Testis (tissue), 5 donors: ENCODE measurements at places on chromosomes 3 and 15.

DNA sequence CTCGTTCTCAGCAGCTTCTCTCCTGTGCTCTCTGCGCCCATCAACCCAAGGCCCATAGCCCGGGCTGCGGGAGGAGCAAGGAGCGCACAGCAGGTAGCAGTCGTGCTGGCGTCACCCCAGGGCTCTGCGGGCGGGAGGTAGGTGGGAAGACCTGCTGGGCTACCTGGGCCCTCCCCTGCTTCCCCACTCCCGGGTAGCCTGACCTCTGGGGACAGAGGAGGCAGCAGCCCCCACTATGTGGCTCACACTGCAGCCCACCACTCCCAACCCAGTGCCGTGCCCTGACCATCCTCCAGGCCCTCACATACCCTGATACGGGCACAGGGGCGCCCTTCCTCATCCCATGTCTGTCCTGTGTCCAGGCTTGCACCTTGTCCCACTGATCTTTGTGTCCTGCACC is 171.0 kb downstream of the NSMCE3 start:
- H3K36me3 ChIP-seq: no peaks in the 10 kb centered on the region
- no peak overlapping the region for H3K4me3 ChIP-seq
- H3K4me1 ChIP-seq: peaks cover under 1% of the 10 kb centered on the region
- no peak for DNase-seq

DNA sequence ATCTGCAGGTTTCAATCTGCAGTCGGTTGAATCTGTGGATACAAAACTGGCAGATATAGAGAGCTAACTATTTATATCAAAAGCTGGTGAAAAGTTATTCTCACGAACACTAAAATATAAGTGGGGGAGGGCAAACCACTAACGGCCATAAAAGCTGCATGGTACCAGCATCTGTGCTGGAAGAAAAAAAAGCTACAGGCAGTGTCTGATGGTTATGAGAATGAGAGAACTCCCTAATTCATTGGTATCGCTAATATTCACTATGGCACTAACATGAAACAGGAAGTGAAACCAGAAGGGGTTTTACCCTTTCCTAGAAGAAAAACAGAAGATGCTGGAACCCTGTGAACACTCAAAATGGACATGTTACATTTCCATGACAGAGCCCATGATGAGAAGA is 15.9 kb downstream of the CEP70 start:
- no peaks in the 10 kb centered on the region for H3K4me1 ChIP-seq
- DNase-seq: no peak
- H3K27me3 ChIP-seq: no peaks in the 10 kb centered on the region
- H3K27ac ChIP-seq: no peak overlapping the region
- no peak overlapping the region for H3K4me3 ChIP-seq

DNA sequence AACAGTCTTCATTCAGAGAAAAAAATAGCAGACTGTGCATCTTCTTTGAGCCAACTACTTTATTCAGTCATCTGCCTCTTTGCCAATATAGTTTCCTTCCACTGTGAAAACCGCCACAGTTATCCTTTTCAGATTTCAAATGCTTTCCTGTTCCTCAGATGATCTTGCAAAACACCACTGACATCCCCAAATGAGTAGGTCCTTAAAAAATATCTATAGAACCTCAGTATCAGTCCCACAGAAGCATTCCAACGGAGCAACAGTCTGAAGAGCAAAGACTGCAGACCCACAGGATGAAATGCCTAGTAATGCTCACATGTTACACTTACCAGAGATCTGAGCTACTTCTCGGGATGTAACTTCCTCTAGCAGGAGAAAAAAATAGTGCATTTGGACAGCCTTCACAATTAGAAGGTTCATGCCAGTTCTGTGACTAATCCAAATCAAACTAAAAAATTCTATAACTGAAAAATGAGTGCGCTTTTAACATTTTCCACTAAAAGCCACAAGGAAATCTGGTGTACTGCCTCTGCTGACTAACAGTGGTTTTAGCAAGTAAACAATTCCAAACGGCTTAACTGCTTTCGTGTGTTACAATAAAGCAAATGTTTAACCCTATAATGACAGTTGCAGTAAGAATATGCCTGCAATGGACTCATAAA is at the start of gene ANKRD28:
Gene ANKRD28, minus strand, starts transcription at position 338 of the 662 bp plus-strand sequence. CDS start 1,458 bp downstream, outside the sequence.
- no peaks in the 10 kb centered on the region for H3K27me3 ChIP-seq
- DNase-seq: no peak
- peak within 1 kb of the TSS; percentile 87 for H3K27ac ChIP-seq
- H3K4me3 ChIP-seq: peak within 1 kb of the TSS; percentile 23
- H3K4me1 ChIP-seq: peaks cover 9% of the 10 kb centered on the region

GRCh38 chr3:24101676-24102168 is 156.6 kb downstream of the NR1D2 start:
- H3K36me3 ChIP-seq: no peaks in the 10 kb centered on the region
- no peak overlapping the region for H3K27ac ChIP-seq
- no peaks in the 10 kb centered on the region for H3K4me1 ChIP-seq
- H3K4me3 ChIP-seq: no peak overlapping the region
- no peaks in the 10 kb centered on the region for H3K27me3 ChIP-seq
- no peak for DNase-seq

GRCh38 chr15:82393671-82394070 is 35.9 kb upstream of the GOLGA6L9 start:
- no peaks in the 10 kb centered on the region for H3K36me3 ChIP-seq
- H3K4me1 ChIP-seq: no peaks in the 10 kb centered on the region
- no peak overlapping the region for H3K27ac ChIP-seq
- no peak for DNase-seq
- no peak overlapping the region for H3K4me3 ChIP-seq
- no peaks in the 10 kb centered on the region for H3K27me3 ChIP-seq

- H3K4me3 ChIP-seq: peak overlapping the region; percentile 88
- H3K27me3 ChIP-seq: no peaks in the 10 kb centered on the region
- no peak for DNase-seq
- H3K4me1 ChIP-seq: peaks cover 17% of the 10 kb centered on the region
Observed at GRCh38 chr15:56242576-56243162, 1.0 kb downstream of the RFX7 start.

GRCh38 chr15:76894174-76894573 is 11.0 kb downstream of the SCAPER start:
- no peak overlapping the region for H3K27ac ChIP-seq
- no peaks in the 10 kb centered on the region for H3K27me3 ChIP-seq
- no peaks in the 10 kb centered on the region for H3K4me1 ChIP-seq
- H3K4me3 ChIP-seq: no peak overlapping the region
- no peaks in the 10 kb centered on the region for H3K36me3 ChIP-seq
- no peak for DNase-seq

DNA sequence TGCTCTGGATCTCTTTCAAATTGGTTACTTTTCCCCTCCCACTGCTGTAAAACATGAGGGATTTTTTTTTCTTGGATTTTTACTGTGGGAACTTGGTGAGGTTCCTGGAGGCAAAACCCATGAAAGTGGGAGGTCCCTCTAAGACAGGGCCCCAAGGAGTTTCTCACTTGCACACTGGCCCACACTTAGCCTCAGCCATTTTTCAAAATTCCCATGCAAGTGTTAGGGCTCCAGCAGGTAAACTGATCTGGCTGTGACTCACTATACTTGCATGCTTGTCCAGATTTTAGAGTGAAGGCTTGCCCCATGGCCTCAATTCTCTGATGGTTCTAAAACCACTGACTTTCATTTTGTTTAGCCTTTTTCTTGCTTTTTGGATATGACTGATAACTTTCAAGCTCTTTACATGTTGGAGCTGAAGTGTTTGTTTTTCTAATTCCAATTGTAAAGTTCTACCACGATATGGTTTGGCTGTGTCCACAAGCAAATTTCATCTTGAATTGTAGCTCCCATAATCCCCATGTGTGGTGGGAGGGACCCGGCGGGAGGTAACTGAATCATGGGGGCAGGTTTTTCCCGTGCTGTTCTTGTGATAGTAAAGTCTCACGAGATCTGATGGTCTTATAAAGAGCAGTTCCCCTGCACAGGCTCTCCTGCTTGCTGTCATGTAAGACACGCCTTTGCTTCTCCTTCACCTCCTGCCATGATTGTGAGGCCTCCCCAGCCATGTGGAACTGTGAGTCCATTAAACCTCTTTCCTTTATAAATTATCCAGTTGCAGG is 37.7 kb downstream of the MCCC1 start:
- H3K36me3 ChIP-seq: no peaks in the 10 kb centered on the region
- H3K4me3 ChIP-seq: no peak overlapping the region
- no peak overlapping the region for H3K27ac ChIP-seq
- H3K27me3 ChIP-seq: no peaks in the 10 kb centered on the region

DNA sequence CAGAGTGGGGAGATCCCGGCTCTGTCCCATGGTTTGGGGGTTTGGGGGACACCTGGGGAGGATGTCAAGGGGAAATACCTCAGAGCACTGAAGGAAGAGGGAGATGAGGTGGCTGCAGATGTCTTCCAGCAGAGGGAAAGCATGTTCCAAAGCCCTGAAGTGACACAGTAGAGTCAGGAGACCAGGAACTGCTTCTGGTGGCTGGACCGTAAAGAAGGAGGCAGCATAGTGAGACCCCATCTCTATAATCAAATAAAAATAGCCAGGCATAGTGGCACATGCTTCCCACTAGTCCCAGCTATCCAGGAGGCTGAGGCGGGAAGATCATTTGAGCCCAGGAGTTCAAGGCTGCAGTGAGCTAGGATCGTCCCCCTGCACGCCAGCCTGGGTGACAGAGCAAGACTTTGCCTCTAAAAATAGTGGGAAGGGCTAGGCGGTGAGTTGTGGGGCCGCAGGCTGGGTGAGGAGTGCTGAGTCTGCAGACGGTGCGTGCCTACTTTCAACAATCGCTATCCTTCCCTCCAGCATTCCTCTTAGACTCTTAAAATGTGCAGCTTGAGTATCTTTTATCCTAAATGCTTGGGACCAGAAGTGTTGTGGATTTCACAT is 26.2 kb downstream of the HES1 start:
- no peak overlapping the region for H3K27ac ChIP-seq
- H3K4me3 ChIP-seq: no peak overlapping the region
- H3K4me1 ChIP-seq: peaks cover 16% of the 10 kb centered on the region
- no peaks in the 10 kb centered on the region for H3K27me3 ChIP-seq

GRCh38 chr3:181454451-181455027 is 257.2 kb upstream of the SOX2 start:
- no peaks in the 10 kb centered on the region for H3K36me3 ChIP-seq
- H3K4me3 ChIP-seq: no peak overlapping the region
- H3K27me3 ChIP-seq: no peaks in the 10 kb centered on the region
- peaks cover 6% of the 10 kb centered on the region for H3K4me1 ChIP-seq

- H3K27ac ChIP-seq: no peak overlapping the region
- H3K4me3 ChIP-seq: no peak overlapping the region
- no peak for DNase-seq
Observed at GRCh38 chr3:14581334-14582044, 41.3 kb upstream of the GRIP2 start.

DNA sequence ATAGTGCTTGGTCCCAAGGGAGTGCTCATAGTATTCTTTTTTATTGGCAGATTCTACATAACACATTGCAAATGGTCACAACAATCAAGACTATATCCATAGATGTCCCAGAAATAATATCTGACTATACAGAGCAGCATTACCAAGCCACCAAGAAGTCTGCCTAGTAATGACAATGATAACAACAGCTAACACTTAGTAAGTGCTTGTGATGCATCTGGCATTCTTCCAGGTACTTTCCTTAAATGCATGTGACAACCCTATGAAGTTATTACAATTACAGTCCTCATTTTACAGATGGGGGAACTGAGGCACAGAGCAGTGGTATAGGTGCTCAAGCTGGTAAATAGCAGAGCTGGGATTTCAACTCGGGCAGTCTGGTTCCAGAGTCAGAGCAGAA is 49.6 kb upstream of the ICE2 start:
- H3K4me1 ChIP-seq: peaks cover 32% of the 10 kb centered on the region
- H3K36me3 ChIP-seq: no peaks in the 10 kb centered on the region
- no peaks in the 10 kb centered on the region for H3K27me3 ChIP-seq
- no peak overlapping the region for H3K27ac ChIP-seq
- no peak overlapping the region for H3K4me3 ChIP-seq

DNA sequence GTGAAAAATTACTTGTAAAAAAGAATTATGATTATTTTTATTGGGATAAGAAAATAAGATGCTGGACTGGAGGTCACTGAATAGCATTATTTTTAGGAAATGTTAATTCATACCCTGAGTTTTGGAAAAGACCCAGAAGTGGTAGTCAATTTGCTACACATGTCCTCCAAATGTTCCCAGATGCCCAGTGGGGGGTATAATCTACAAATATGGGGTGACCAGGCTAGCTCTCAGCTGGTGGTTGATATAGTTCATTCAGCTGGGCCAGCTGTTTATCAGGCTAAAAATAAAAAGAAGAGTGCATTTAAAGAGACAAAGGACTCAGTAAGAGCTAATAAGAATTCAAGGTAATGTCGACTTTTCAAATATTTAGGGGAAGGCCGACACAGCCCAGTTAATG is 402.0 kb upstream of the GOLIM4 start:
- H3K4me3 ChIP-seq: no peak overlapping the region
- no peaks in the 10 kb centered on the region for H3K27me3 ChIP-seq
- H3K4me1 ChIP-seq: no peaks in the 10 kb centered on the region
- H3K36me3 ChIP-seq: no peaks in the 10 kb centered on the region
- no peak for DNase-seq

GRCh38 chr3:31409866-31410265 is 122.9 kb upstream of the STT3B start:
- H3K4me1 ChIP-seq: no peaks in the 10 kb centered on the region
- H3K4me3 ChIP-seq: no peak overlapping the region
- no peaks in the 10 kb centered on the region for H3K36me3 ChIP-seq
- no peak overlapping the region for H3K27ac ChIP-seq
- no peak for DNase-seq

DNA sequence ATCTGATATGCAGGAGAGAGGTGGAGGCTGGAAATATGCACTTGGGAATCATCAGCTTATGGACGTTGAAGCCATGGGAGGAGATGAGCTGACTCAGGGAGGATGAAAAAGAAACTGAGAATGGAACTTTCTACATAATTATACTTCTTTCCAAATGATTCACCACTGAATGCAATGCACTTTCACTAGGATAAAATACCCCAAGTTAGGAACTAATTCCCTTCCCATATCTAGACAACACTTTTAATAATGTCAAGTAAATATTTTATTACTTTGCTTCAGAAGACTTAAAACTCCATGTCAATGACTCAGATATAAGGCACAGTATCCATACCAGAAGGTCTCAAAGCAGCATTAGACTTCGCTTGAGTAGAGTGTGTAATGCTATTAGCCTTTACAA is 24.2 kb downstream of the NPTN start:
- peaks cover 16% of the 10 kb centered on the region for H3K4me1 ChIP-seq
- H3K36me3 ChIP-seq: no peaks in the 10 kb centered on the region
- DNase-seq: no peak
- H3K27me3 ChIP-seq: no peaks in the 10 kb centered on the region

GRCh38 chr3:52243791-52244628 is 1.5 kb upstream of the PPM1M start:
- H3K4me3 ChIP-seq: no peak overlapping the region
- H3K27me3 ChIP-seq: no peaks in the 10 kb centered on the region
- peaks cover 21% of the 10 kb centered on the region for H3K4me1 ChIP-seq
- H3K36me3 ChIP-seq: no peaks in the 10 kb centered on the region

- no peak overlapping the region for H3K4me3 ChIP-seq
- H3K36me3 ChIP-seq: no peaks in the 10 kb centered on the region
- no peaks in the 10 kb centered on the region for H3K4me1 ChIP-seq
- DNase-seq: no peak
Observed at GRCh38 chr15:45253330-45253729, 1.3 kb downstream of the SLC28A2 start.
